ENCODE measurements at places on chromosomes 2 and 18. TPM values are rescaled to one million over a fixed set of nuclear protein-coding genes. Genes with fewer than 3 reads are reported as not detected.

Gene FEZ2
- 53.1 TPM for total RNA-seq

Gene SLC9A4
- total RNA-seq, result under 0.01 TPM

Gene YIPF4
- total RNA-seq, result 16.8 TPM

Gene GALR1
- not detected for total RNA-seq

Gene PREPL
- 68.2 TPM for total RNA-seq

Gene TMEM37
- total RNA-seq, result 1.3 TPM

Gene CIB4
- total RNA-seq, result not detected

Gene ROCK2
- total RNA-seq, result 45.1 TPM

Gene ROCK1
- total RNA-seq, result 55.3 TPM

Gene TXNDC2
- total RNA-seq, result not detected

Gene MARCO
- total RNA-seq, result not detected

Gene TRIM43
- not detected for total RNA-seq

Gene PSMA8
- total RNA-seq, result not detected

Gene CFC1
- not detected for total RNA-seq

Gene RND3
- total RNA-seq, result 1,266 TPM
